ENCODE measurements at places on chromosomes 13 and 19.

- no peak for DNase-seq
Measured at GRCh38 chr13:51550151-51550550, 34.1 kb upstream of the WDFY2 start.

GRCh38 chr13:45748941-45749759, 47.0 kb downstream of the CBY2 start:
- DNase-seq = no peak

GRCh38 chr19:41376241-41376997, at the start of gene TMEM91:
TMEM91 (plus strand) TSS chr19:41376533; CDS start chr19:41378310, 1,777 bp downstream.
- no peak for DNase-seq

GRCh38 chr19:18718015-18718526, 34.6 kb downstream of the CRTC1 start:
- DNase-seq = no peak

- no peak for DNase-seq
Measured at GRCh38 chr13:83975655-83976165, 93.4 kb upstream of the SLITRK1 start.

DNA sequence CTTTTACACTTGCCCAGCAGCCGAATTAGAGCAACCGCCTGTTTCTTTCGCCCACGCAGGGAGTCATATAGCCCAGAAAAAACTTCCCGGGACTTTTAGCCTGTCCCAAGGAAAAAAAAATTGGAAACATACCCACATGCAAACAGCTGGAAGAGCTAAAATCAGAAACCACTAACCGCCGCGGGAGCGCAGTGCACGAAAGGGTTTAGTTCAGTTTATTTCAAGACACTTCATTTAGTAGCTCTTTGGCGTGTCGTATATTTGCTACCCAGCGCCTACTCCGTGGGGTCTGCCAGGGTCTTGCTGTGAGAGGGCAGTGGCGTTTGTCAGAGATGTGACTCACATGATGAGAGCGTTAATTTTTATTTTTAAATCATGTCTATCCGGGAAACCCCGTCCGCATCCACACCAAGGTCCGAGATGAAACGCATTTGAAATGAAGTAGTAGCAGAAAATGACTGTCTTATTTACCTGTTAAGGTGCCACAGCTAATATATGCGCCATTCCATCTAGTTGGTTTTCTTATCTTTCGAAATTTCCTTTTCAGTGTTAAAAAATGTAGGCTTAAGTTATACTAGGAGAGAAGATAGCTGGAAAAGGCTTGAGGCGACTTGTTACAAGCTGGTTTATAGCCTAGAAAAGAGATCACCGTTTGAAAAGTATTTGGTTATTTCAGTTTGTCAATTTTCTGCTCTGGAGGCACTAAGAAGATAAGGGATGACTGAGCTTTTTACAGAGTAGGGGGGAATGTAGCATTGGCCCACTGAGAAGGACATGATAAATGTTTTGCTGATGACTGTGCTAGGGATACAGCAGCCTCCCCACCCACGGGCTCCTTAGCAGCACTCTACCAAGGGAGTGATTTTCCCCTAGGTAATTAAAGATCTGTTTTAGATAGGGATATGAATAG, 1.7 kb downstream of the KLF5 start:
- DNase-seq = no peak
